Fibroblast of mammary gland (primary cell): ENCODE measurements at places on chromosomes 5 and 9.

DNA sequence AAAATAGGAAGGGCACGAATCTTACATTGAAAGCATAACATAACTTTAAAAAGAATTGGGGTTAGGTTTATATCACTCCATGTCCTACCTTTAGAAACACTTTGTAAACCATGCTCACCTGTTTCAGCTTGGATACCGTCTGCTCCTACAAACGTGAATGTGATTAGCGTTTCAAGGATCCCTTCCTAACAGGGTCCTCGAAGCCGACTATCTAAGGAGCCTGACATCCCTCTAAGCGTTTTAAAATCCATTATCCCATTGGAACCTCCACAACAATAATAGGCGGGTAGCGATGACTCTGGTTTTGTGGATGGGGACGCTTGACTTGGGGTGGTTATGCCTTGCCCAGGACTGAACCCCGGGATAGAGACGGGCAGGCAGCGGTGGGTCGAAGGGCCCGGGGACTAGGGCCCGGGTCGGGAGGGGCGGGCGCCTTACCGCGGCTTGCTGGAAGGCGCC lies 937 bp downstream of the SVEP1 start:
- no peak for DNase-seq

- peak; percentile 1 for DNase-seq
Observed at GRCh38 chr5:7425830-7426229, 29.9 kb downstream of the ADCY2 start.

DNA sequence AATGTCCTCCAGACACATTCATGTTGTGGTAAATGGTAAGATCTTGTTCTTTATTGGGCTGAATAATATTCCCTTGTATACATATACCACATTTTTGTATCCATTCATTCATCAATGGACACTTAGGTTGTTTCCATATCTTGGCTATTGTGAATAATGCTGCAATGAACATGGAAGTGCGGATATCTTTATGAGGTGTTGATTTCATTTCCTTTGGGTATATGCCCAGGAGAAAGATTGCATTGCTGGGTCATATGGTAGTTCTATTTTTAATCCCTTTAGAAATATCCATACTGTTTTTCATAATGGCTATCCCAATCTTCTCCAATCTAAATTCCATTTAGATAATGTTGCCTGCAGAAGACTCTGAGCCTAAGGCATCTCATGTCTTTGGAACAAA lies 78.0 kb upstream of the TNC start:
- DNase-seq: no peak

GRCh38 chr9:8224381-8224801 lies 424.8 kb upstream of the DMAC1 start:
- peak; percentile 98 for DNase-seq

DNA sequence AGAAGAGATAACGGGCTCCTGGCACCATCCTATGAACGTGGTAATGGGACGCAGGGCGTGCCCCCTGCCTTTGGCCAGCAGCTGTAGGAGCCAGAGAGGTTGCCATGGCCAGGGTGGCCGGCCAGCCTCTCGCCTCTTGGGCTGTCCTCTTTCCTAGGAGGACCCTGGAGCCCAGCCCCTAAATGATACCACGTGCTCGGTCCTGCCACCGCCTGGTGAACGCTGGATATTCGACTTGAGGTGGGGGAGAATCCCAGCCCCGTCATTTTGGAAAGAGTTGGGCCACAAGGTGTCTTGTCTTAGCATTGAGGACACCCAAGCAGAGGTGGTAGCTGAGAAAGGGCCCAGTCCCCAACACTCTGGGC lies 391 bp upstream of the NRG2 start:
- DNase-seq: peak; percentile 3

DNA sequence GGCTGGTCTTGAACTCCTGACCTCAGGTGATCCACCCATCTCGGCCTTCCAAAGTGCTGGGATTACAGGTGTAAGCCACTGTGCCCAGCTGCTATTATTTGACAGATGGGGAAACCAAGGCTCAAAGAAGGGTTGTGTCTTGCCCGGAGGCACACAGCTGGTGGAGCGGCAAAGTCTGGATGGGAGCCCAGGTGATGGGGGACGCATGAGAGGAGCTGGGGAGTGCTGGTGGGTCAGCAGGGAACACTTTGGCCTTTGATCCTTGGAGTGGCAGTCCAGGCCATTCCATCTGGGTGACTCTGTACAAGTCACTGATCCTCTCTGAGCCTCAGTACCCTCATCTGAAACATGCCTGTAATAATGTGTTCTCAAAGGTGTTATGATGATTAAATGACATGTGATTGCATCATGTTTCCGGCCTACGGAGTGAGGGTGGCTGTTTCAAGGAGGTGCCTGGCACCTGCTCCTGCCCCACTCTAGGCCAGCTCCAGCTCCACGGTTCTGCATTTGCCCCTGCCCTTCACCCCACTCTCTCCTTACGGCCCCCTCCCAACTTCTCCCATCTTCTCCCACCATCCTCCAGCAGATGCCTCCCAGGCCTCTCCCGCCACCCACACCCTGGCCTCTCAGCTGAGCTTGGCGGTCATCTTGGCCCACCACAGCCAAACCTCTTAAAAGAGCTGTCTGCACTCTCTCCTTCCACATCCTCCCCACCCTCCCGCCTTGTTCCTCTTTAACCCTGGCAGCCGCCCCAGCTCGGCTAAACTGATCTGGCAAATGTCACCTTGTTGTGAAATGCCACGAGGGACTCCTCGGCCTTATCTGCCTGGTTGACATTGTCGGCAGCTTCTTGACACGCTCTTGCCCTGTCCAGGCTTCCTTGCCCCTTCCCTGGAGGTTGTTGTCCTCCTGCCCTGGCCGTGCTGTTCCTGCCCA lies 5.5 kb upstream of the DBN1 start:
- peak; percentile 65 for DNase-seq

DNA sequence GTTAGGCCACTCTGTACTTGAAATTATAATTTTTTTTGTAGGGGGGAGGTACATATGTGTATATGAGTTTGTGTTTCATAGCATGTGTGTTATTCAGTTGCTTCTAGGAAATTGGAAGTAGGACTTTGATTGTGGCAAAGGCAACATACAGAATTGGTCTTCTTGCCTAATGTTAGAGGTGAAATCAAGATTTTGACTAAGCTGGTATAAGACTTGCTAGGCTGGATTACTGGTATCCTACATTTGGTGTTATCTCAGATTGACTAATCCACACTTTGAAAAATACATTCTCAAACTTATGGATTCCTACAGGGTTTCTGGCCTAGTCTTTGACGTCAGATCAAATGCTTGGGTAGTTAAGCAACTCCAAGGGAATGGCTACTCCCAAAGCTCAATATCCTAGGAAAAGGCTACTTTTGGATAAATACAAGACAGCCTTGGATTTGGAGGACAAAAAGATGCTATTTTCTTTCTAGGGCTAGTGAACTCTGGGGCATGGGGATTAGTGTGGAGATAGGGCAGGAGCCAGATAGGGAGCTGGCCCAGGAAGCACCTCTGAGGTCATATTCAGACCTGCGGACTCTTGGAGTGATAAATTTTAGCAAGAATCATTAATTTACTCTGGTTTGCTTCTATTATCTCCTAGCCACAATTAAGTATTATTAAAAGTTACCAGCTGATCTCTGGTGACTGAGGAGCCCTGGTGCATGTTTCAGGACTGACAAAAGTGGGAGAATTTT lies 144.0 kb upstream of the RPS23 start:
- DNase-seq: no peak

GRCh38 chr5:133602835-133603380 lies 9.4 kb downstream of the FSTL4 start:
- DNase-seq: no peak

DNA sequence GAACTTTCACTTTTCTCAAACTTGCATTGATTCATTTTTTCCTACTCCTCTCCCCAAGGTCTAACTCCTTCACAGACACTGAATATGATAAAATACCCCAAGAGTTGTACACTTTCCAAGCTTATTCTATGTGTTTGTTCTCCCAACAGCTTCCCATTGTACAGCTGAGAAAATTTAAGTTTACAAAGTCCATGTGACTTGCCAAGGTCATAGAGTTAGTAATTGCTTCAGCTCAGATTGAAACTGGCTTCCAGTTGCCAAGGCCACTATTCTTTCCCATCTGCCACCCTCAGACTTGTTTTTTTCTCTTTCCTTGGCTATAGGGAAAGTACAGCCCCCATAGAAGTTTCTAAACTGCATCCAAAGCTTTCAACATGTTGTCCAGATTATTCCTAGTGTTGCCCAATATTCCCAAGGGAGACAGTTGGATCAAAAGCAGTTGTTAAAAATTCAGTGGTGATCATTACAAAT lies 34.8 kb downstream of the TNFSF8 start:
- DNase-seq: peak; percentile 82

- DNase-seq: no peak
Observed at GRCh38 chr9:17631396-17631795, 52.5 kb downstream of the SH3GL2 start.

- no peak for DNase-seq
Observed at GRCh38 chr9:117249799-117250198, 165.1 kb downstream of the ASTN2 start.

- no peak for DNase-seq
Observed at GRCh38 chr5:175854231-175855040, 16.9 kb upstream of the CPLX2 start.

DNA sequence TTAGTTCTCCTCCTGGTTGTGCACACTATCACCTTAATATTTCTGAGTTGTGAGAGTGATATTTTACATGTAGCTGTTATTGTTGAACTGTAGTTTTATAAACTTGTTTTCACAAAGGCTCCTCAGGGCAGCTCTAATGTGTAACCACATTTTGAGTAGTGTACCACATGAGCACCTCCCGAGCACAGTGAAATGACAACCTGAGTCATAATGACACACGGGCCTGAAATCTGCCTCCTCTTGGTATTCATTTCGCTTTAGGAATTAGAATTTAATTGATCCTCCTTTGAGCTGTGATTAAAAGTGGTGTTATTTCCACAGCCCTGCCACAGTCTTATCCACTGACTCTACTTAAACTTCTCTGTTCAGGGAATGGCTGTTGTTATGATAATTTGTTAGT lies 7.9 kb downstream of the MTRR start:
- DNase-seq: peak; percentile 78

DNA sequence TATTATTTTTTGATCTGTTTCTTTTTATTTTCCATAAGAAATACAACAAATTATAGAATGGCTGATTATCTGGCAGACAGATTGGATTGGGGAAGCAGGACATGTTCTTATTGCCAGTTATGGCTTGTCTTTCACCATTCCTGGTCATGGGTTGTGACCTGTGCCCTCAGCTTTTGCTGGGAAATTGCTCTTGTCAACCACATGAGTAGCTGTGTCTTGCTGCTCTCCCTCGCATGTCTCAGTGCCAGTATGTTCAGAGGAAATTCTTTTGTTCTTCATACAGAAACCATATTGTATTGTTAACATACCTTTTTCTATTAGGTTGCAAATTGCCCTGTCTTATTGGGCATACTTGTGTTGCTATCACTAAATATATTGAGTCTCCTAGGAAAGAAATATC lies 344.1 kb downstream of the OSTF1 start:
- DNase-seq: no peak

- no peak for DNase-seq
Observed at GRCh38 chr5:75088648-75089047, 36.3 kb upstream of the GCNT4 start.

- peak; percentile 15 for DNase-seq
Observed at GRCh38 chr5:9042241-9042640, 503.6 kb downstream of the SEMA5A start.

DNA sequence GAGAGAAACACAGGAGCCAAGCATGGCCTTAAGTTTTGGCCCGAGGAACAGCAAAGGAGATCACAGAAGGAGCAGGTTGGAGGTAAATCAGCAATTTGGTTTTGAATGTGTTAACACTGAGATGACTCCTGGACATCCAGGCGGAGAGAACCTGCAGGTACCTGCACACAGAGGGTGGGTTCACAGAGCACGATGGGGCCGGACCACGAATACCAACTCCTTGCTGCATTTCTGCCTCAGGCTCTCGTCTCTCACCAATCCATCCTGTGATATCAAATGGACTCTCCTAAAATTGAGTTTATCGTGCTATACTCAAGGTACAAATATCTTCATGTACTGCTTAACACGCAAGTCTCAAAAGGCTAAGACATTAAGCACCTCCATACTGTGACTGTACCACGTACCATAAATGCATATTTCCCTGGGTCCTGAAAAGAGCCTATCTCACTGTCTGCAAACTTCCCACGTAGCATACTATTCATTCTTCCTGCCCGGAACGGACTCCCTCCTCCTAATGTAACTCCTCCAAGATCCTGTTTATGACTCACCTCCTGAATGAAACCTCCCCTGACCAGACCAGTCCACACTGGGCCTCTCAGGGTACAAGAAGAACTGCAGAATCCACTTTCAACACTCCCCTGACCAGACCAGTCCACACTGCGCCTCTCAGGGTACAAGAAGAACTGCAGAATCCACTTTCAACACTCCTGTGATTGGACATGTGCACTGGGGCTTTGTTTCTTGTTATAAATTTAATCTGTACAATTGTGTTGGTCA lies 380.8 kb upstream of the RFX3 start:
- peak; percentile 94 for DNase-seq
